ENCODE measurements at places on chromosomes 12 and 14.

DNA sequence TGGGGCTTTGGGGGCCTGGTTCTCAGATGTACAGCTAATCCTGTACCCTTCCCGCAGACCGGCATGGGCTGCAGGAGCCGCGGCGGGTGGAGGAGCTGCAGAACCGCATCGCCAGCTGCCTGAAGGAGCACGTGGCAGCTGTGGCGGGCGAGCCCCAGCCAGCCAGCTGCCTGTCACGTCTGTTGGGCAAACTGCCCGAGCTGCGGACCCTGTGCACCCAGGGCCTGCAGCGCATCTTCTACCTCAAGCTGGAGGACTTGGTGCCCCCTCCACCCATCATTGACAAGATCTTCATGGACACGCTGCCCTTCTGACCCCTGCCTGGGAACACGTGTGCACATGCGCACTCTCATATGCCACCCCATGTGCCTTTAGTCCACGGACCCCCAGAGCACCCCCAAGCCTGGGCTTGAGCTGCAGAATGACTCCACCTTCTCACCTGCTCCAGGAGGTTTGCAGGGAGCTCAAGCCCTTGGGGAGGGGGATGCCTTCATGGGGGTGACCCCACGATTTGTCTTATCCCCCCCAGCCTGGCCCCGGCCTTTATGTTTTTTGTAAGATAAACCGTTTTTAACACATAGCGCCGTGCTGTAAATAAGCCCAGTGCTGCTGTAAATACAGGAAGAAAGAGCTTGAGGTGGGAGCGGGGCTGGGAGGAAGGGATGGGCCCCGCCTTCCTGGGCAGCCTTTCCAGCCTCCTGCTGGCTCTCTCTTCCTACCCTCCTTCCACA, 7.6 kb downstream of the NR4A1 start:
- peak; percentile 36 for DNase-seq

- DNase-seq = no peak
Observed at GRCh38 chr12:95390192-95390591, 83.8 kb upstream of the METAP2 start.

DNA sequence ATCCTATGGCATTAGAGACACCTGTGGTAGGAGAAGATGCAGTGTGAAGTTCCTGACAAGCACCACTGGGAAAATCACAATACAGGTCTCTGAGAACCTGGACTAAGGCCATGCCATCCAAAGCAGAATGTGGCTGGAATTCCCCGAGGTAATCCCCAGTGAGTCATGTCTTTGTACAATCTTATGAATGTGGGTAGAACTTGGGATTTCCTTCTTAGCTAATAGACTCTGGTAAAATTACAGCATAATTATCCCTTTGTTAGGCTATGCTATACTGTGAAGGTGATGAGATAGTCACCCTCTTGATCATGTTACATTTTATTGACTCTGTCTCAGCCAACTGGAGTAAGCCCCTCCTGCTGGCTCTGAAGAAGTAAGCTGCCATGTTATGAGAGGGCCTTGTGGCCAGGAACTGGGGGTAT, 224.3 kb upstream of the DCN start:
- DNase-seq = no peak

DNA sequence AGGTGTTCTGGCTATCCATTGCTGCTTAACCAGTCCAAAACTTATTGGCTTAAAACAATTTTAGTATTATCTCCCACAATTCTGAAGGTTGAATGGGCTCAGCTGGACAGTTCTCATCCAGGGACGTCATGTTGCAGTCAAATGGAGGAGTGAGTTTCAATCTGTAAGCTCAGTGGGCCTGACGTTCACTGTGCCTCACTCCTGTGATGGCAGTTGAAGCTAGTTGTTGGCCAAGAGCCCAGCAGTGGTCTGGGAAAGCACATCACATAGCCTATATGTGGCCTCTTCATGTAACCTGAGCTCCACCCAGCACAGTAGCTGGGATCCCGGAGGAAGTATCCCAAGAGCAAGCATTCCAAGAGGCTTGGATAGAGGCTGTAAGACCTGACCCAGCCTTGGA, 40.6 kb upstream of the CDKN3 start:
- DNase-seq = no peak

GRCh38 chr12:9169979-9170634, 38.1 kb downstream of the PZP start:
- no peak for DNase-seq

DNA sequence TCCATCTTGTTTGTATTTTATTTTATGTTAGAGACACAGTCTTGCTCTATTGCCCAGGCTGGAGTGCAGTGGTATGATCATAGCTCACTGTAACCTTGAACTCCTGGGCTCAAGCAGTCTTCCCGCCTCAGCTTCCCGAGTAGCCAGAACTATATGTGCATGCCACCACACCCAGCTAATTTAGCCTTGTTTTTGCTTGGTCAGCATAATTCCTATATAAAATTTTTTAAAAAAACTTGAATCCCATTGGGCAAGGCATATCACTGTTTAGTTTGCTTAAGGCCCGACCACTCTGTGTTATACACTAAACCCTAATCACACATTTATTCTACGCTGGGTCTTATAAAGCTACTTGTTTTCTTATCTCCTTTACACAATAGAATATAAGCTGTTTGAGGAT, 266.4 kb downstream of the AKAP6 start:
- no peak for DNase-seq

GRCh38 chr12:19799216-19799615, 359.9 kb downstream of the AEBP2 start:
- DNase-seq = no peak

GRCh38 chr12:67916266-67916970, 72.8 kb upstream of the IFNG-AS1 start:
- no peak for DNase-seq

- DNase-seq = peak; percentile 36
Observed at GRCh38 chr14:90828642-90829487, 12.6 kb upstream of the TTC7B start.

GRCh38 chr12:65631621-65632111, 192.6 kb upstream of the HMGA2 start:
- no peak for DNase-seq

GRCh38 chr12:95633049-95633731, 81.9 kb upstream of the USP44 start:
- no peak for DNase-seq

DNA sequence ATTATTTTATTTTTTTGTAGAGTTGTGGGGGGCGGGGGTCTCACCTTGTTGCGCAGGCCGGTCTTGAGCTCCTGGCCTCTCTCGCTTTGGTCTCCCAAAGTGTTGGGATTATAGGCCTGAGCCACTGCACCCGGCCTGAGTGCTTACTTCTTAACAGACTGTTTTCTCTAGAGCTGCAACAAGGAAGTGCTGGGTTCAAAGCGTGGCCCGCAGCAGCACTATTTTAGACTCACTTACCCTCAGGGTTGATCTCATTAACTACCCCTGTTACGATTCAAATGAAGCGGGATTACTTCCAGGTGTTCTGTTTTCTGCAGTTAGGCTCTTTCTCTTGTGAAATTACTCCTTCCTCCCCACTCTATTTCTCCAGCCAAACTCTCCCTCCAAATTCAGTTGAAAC, 8.7 kb downstream of the A2ML1 start:
- no peak for DNase-seq

DNA sequence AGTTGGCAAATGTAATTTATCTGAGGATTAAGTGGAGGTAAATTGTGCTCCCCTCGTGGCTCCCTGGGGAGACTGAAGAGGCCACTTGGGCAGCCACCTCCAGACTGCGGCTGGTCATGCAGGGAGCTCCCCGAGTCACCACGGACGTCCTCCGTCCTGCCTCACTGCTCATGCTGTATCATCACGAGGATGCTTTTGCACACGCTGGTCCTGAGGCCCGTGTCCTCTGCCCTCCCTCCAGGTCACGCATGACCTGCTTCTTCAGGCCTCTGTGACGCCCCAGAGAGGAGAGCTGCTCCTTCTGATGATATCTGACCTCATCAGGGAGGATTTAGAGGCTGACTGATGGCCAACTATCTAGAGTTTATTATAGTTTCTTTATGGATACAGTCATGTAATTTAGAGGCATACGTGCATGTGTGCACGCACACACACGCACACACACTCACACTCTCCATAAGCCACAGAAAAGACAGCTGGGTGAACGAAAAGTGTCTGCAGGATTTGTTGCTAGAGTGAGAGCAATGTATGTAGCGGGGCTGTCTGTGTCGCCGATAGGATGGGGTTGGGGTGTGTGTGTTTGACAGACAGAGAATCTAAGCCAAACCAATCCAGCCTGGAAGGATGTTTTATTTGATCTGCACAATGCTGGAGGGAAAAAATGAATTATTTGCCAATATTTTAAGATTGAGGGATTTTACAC, 160.0 kb downstream of the ADGRD1 start:
- DNase-seq = no peak

DNA sequence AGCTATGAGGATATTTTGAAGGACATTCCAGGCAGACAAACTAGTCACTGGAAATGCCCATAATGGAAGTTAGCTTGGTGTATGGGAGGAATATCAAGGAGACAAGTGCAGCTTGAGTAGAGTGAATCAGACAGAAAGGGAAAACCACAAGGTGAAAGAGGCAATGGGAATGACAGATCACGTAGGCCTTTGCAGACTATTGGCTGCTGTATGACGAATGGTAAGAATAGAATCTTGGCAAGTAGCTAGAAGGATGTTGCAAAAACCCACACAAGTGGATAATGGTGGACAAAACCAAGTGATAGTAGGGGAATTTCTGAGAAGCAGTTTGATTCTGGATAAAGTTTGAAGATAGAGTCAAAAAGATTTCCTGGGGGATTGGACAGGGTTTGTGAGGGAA, 196.9 kb upstream of the NOVA1 start:
- DNase-seq = no peak

GRCh38 chr14:60756847-60757246, 22.3 kb downstream of the MNAT1 start:
- no peak for DNase-seq

DNA sequence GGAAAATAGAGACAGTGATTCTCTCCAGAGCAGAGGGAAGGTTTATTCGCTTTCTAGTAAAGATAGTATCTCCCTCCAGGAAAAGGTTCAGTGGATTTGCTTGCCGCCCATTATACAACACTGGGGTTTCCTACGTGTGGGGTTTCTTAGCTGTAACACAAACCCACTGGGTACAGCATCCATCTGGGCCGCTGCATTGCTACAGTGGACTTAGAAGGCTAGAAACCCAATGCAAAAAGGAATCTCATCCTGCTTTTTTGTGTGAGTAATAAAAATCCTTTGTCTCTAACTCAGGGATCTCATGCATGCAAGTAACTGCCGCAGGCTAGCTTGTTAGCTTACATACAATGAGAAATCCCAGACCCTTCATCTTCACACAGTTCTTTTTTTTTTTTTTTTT, 67.1 kb upstream of the BCL2L14 start:
- no peak for DNase-seq

DNA sequence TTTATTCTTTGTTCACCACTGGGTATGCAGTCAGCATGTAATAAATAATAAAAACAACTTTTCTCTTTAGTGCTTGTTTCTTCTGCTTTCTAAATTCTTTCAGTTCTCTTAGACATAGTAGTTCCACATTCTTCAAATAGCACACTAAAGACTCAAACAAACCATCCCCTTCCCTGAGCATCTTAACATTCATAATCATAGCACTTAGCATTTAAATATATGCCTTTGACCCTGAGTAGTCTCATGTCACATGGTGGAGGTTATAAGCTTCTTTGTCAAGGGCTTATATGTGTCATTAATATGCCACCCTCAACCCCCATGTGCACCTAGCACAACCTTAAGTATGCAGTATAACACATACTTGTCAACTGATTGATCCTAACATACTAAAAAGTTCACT, 212.7 kb downstream of the PHLDA1 start:
- DNase-seq = no peak

DNA sequence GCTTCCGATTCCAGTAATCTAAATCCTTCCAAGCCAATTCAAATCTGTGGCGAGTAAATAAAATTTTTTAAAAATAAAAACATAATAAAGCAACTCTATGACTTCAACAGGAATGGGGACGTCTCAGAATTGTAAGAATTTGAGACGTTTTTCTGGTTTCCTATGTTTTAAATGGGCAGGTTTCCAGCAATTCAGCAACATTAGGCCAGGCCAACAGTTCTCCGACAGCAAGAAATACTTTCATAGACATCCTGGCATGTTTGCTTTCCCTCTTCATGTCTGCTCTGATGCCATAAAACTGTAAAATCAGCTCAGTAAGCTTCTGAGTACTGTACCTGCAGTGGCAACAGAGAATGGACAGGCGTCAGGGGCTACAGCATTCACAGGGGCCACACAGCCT, 35.8 kb upstream of the DICER1 start:
- DNase-seq = no peak

GRCh38 chr12:80107221-80107620, 7.9 kb downstream of the OTOGL start:
- DNase-seq = no peak

DNA sequence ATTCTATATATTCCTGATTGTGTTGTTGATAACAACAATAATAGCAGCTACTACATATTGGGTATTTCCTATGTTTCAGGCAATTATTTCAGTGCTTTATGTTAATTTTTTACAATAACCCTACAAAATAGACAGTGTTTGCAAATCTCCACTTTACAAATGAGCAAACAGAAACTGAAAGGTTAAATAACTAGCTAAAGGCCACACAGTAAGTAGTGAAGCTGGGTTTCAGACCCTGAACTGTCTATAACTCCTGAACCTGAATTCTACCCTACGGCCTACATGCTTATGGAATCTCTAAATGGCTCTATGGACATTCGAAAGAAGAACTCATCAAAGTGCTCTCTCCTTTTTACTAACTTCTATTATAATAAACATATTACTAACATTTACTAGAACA, 19.7 kb upstream of the NUDT4 start:
- DNase-seq = no peak

GRCh38 chr12:93679308-93679925, 2.2 kb downstream of the CRADD start:
- no peak for DNase-seq

- DNase-seq = no peak
Observed at GRCh38 chr12:120200364-120200800, 529 bp downstream of the RPLP0 start.

- DNase-seq = no peak
Observed at GRCh38 chr14:71985538-71986189, 53.4 kb downstream of the RGS6 start.

DNA sequence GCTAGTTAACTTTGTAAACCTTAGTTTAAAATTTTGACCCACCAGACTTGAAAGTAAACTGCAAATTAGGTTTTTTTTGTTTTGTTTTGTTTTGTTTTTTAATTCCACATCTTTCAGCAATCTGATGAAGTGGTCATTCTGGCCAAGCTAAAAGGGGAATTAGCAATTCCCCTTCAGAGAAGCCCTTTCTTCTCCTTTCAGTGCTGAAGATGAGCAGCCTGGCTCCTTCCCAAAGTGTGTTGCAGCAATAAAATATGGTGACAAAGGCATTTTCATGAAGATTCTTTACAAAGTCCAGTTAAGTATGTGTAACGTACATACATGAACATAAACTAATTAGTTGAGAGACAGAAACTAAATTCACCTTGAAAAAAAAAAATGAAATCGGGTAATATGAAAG, 380.1 kb downstream of the NOVA1 start:
- DNase-seq = peak; percentile 5

DNA sequence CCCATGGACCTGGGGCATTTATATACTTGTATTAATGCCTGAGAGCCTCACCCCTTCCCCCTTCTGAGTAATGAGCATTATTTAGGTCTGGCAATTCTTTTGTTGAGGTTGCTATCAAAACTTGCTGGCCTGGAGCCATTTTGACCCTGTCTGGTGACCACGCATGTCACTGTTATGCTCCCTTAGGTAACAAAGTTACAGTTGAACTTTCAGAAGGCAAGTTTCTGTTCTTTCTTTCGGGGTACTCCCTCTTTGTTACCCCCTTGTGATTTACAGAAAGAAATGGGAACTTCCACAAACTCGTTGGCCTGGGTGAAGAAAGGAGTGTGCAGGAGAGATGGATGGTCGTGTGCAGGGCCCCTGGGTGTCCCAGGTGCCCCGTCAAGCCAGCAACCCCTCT, 305.4 kb downstream of the DPF3 start:
- no peak for DNase-seq
